Colonic mucosa (tissue), 4 donors: ENCODE measurements at places on chromosomes 1 and 21.

GRCh38 chr1:97186381-97186780, 464.8 kb downstream of the PTBP2 start:
- H3K4me3 ChIP-seq, result no peak overlapping the region
- H3K27ac ChIP-seq, result no peak overlapping the region
- no peaks in the 10 kb centered on the region for H3K4me1 ChIP-seq
- no peak for DNase-seq

DNA sequence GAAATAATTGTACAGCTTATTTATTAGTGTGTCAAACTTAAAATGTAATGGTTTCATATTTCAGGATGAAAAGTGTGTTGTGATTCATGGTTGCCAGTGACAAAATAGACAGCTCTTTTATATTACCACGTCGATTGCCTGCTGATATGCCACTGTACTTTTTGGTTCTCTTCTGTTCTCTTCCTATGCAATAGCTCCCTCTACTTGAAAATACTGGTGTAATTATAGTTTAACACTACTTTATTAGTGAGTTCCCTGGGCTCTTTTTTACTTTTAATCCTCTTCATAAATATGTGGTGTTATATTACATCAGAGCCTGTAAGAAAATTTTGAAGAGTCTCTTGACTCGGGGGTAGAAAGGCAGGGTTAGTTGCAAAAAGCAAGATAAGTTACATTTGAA, 111.3 kb downstream of the PATJ start:
- DNase-seq, result no peak
- H3K27ac ChIP-seq, result no peak overlapping the region
- no peak overlapping the region for H3K4me3 ChIP-seq
- H3K4me1 ChIP-seq, result no peaks in the 10 kb centered on the region

- no peak overlapping the region for H3K27ac ChIP-seq
- no peak overlapping the region for H3K4me3 ChIP-seq
- no peaks in the 10 kb centered on the region for H3K36me3 ChIP-seq
- H3K4me1 ChIP-seq, result no peaks in the 10 kb centered on the region
- DNase-seq, result no peak
- H3K27me3 ChIP-seq, result no peaks in the 10 kb centered on the region
These were observed 13.5 kb upstream of the C1orf105 start for GRCh38 chr1:172406968-172407367.

DNA sequence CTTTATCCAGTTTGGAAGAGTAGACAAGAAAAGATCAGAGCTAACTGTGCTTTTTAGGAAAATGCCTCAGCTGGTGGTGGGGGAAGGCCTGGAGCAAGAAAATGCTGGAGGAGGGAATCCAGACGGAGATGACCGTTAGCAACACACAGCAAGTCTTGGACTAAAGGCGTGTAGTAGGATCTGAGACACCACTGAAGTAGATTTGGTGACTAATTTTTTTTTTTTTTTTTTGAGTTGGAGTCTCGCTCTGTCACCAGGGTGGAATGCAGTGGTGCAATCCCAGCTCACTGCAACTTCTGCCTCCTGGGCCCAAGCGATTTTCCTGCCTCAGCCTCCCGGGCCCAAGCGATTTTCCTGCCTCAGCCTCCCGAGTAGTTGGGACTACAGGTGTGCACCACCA, 41.2 kb downstream of the LPAR3 start:
- H3K27ac ChIP-seq, result no peak overlapping the region
- no peak for DNase-seq
- H3K4me1 ChIP-seq, result peaks cover 12% of the 10 kb centered on the region
- no peak overlapping the region for H3K4me3 ChIP-seq
